ENCODE measurements at places on chromosomes 13 and 19.

- no peak for DNase-seq
These were observed 933.9 kb upstream of the MIR17HG start for GRCh38 chr13:90413548-90413947.

GRCh38 chr13:51887468-51887867, 25.7 kb downstream of the CCDC70 start:
- no peak for DNase-seq

- no peak for DNase-seq
These were observed 14.3 kb upstream of the F7 start for GRCh38 chr13:113091211-113091771.

GRCh38 chr19:47781590-47782262, 3.2 kb downstream of the SELENOW start:
- DNase-seq: no peak

DNA sequence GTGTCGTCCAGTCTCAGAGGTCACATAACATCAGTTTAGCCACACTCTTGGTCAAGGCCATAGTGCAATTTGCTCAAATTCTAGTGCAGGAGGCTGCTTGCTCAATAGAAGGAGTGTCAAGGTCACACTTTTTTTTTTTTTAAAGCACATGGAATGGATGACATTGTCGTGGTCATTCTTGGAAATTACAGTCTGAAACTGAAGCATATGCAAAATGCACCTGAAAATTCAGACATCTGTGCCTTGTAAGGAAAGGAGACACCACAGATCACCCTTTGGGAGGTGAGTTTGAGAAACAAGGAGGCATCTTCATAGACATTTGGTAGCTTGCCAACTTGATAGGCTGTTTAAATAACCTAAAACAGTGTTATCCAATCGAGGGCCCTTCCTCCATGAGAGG, 98.3 kb upstream of the ANKRD10 start:
- DNase-seq: no peak

GRCh38 chr13:107020393-107020792, 452.5 kb upstream of the ARGLU1 start:
- no peak for DNase-seq

DNA sequence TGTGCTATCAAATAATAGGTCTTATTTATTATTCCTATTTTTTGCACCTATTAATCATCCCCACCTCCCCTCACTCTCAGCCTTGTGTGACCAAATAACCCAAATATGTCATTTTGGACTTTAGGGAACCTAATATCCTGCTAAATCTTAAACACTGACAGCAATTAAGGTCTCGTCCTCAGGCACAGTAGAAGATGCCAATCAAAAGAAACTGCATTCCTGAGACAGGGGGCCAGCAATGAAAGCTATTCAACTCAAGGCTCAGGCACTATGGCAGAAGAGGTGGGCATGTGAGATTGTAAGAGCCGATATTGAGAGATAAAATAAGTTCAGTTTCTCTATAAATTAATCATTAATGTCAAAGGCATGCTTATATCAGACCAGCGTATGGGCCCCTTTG, 1437.7 kb upstream of the PCDH9 start:
- no peak for DNase-seq

DNA sequence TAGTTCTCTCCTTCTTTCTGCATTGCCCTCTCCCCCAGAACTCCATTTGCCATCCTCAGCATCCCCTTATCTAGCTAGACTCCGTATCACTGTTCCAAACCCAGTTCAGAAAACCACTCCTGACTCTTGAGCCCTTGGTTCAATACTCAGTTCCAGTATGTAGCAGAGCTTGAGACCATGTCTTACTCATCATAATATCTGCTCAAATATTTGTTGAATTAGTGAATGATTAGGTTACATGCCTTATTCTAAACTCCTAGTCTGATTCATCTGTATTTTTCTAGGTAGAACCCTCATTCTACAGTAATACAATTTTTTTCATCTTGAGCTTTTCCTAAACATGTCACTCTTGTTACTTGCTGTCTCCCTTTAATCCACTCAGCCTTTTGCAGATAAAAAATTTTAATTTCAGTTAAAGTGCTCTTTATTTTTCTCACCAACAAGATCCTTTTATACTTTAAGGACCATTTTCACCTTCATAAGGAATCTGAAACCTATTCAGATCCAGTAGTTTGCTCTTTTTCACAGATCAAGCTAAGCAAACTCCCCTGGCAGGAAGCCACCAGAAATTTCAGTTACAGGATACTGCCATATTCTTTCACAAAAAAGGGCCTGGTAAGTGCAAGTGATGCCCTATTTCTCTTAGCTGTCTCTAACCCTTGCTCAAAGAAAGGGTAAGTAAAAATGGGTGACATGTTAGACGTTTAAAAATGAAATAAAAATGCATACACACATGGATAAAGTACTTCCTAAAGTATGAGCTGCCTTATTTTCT, 23.1 kb upstream of the INTS6 start:
- no peak for DNase-seq

GRCh38 chr13:88257706-88258105, 586.5 kb downstream of the SLITRK5 start:
- DNase-seq: no peak

- DNase-seq: no peak
These were observed 7.2 kb upstream of the CCDC97 start for GRCh38 chr19:41302624-41303351.

Measured in stimulated activated CD8-positive, alpha-beta memory T cell treated with anti-CD3 and anti-CD28 coated beads, Interleukin-7, amount 100 ng/mL, for 1 hour (primary cell).